ENCODE measurements at places on chromosomes 16 and 17. TPM values are rescaled to one million over a fixed set of nuclear protein-coding genes. Genes with fewer than 3 reads are reported as not detected.

DNA sequence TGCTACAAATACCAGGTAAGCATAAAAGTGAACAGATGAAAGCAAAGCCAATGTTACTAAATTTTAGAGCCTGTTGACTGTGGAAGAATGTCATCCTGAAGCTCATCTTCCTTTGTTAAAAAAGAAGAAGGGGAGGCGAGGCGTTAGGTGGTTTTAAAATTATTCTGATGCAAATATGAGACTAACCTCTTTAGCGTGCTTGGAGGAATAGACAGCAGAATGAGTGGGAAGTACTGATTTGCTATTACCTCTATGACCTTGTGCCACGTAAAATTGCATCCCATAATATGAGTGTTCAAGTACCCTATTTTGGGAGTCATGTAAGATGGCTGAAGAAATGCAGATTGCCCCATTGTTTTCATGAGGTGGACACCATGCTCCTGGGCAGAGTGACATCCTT, 95.7 kb downstream of the ELAC2 start:
- DNase-seq = no peak
- no peaks in the 10 kb centered on the region for H3K27me3 ChIP-seq
- no peak overlapping the region for H3K4me3 ChIP-seq
- no peak overlapping the region for H3K27ac ChIP-seq
- peaks cover 12% of the 10 kb centered on the region for H3K36me3 ChIP-seq
- peaks cover 1% of the 10 kb centered on the region for H3K4me1 ChIP-seq

Gene HCRT
- not detected for total RNA-seq

- DNase-seq = no peak
- H3K4me3 ChIP-seq = no peak overlapping the region
- H3K27me3 ChIP-seq = no peaks in the 10 kb centered on the region
- H3K36me3 ChIP-seq = no peaks in the 10 kb centered on the region
- no peaks in the 10 kb centered on the region for H3K4me1 ChIP-seq
Observed at GRCh38 chr17:66357037-66357436, 54.6 kb downstream of the PRKCA start.

GRCh38 chr16:56967733-56968132, 6.0 kb downstream of the CETP start:
- no peak overlapping the region for H3K4me3 ChIP-seq
- H3K4me1 ChIP-seq = no peaks in the 10 kb centered on the region
- no peaks in the 10 kb centered on the region for H3K36me3 ChIP-seq
- H3K27me3 ChIP-seq = no peaks in the 10 kb centered on the region

GRCh38 chr16:19542138-19542821, 13.2 kb upstream of the VPS35L start:
- DNase-seq = no peak
- H3K27ac ChIP-seq = no peak overlapping the region
- H3K36me3 ChIP-seq = peaks cover 37% of the 10 kb centered on the region
- no peaks in the 10 kb centered on the region for H3K4me1 ChIP-seq

DNA sequence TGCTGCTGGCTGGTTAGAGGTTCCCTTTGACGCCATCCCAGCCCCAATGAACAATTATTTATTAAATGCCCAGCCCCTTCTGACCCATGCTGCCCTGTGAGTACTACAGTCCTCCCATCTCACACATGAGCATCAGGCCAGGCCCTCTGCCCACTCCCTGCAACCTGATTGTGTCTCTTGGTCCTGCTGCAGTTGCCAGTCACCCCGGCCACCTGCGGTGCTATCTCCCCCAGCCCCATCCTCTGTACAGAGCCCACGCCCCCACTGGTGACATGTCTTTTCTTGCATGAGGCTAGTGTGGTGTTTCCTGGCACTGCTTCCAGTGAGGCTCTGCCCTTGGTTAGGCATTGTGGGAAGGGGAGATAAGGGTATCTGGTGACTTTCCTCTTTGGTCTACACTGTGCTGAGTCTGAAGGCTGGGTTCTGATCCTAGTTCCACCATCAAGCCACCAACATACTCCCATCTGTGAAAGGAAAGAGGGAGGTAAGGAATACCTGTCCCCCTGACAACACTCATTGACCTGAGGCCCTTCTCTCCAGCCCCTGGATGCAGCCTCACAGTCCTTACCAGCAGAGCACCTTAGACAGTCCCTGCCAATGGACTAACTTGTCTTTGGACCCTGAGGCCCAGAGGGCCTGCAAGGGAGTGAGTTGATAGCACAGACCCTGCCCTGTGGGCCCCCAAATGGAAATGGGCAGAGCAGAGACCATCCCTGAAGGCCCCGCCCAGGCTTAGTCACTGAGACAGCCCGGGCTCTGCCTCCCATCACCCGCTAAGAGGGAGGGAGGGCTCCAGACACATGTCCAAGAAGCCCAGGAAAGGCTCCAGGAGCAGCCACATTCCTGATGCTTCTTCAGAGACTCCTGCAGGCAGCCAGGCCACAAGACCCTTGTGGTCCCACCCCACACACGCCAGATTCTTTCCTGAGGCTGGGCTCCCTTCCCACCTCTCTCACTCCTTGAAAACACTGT, 11.3 kb downstream of the CX3CL1 start:
- peak overlapping the region; percentile 23 for H3K27ac ChIP-seq
- no peaks in the 10 kb centered on the region for H3K4me1 ChIP-seq
- DNase-seq = no peak
- no peaks in the 10 kb centered on the region for H3K27me3 ChIP-seq

DNA sequence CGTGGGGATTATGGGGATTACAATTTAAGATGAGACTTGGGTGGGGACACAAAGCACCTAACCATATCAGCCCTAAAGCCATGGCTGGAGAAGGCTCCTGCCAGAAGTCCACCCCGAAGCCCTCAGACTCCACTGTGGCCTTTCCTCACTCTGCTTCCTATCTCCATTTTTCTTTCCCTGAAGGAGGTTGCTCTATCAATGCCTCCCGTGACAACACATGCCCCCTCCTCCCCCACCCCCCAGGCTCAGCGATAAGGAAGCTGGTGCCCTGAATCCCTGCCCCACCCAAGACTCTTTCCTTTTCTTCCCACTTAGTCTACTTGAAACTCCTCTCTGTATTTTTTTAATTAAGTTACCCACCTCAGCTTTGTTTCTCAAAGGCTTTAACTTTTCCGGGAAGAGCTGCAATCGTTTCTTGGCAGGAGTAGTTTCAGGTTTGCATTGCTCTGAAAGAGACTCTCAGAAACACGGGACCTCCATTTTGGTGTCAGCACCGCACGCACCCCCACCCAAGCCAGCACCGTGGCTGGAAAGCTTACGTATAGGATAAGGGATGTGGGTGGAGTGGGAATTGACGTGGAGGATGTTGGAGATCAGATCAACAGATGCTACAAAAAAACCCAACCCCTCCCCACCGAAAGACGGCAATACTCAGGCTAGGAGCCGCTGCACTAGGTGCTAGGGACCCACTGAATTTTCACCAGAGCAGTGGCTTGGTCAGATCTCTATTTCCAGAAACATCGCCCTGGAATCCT, 15.2 kb upstream of the CA4 start:
- H3K4me1 ChIP-seq = peaks cover 33% of the 10 kb centered on the region
- peak overlapping the region; percentile 67 for H3K27ac ChIP-seq
- no peak for DNase-seq
- H3K27me3 ChIP-seq = peaks cover 12% of the 10 kb centered on the region
- H3K36me3 ChIP-seq = no peaks in the 10 kb centered on the region
- H3K4me3 ChIP-seq = peak overlapping the region; percentile 78

- no peak overlapping the region for H3K4me3 ChIP-seq
- peaks cover 7% of the 10 kb centered on the region for H3K36me3 ChIP-seq
- H3K27ac ChIP-seq = no peak overlapping the region
- H3K27me3 ChIP-seq = no peaks in the 10 kb centered on the region
- no peak for DNase-seq
- no peaks in the 10 kb centered on the region for H3K4me1 ChIP-seq
Observed at GRCh38 chr16:2451851-2452320, 8.0 kb upstream of the TEDC2 start.

DNA sequence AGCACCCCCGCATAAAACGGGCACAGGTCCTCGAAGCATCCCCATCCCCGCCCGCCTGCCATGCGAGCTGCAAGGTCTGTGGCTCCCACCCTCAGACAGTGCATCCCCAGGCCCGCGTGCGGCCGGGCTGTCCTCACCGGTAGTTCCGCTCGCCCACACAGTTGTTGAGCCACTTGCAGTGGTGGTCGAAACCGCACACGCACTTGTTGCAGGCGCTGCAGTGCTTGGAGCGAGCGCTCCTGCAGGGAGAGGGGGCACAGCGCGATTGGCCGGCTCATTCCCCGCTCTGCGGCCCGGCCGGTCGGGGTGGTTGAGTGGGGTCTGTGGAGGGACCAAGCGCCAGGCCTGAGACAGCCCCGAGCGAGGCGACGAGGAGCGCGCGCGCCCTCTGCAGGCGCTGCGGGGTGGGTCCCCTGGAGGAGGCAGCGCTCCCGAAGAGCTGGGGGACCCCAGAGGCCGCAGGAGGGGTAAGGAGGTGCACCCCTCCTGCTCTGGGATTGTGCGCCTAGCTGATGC, 6.0 kb upstream of the TPPP3 start:
- H3K36me3 ChIP-seq = no peaks in the 10 kb centered on the region
- no peaks in the 10 kb centered on the region for H3K27me3 ChIP-seq
- no peaks in the 10 kb centered on the region for H3K4me1 ChIP-seq

DNA sequence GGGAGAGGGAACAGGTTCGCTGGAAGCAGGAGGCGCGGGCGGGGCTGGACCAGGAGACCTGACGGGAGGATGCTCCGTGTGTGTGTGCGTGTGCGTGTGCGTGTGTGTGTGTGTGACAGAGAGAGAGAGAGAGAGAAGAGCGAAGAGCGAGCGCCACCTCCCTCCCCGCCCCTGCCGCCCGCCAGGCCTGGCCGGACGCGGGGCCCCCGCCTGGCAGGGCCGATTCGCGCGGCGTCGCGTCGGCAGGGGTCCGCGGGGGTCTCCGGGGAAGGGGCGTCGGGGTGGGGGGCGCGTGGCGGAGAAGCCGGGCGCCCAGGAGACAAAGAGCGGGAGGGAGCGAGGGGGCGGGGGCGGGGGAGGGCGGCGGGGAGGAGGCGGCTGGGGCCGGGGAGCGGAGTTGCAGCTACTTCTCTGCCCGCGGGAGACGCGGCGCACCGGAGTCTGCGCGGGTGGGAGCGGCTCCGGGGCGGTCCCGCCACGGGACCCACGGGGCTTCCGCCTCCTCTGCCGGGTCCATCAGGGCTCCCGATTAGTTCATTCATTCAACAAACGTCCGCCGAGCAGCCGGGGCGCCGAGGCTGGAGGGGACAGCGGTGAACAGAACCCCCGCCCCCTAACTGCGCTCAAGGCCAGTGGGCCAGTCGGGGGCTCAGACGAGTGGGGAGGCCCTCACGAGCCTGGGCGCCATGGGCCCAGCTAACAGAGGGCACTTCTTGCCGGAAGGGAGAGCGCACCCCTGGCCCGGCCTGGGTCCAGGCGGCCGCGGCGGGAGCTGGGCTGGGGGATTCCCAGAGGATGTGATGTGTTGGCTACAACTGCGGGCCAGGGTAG, at the start of gene SAMD14:
SAMD14 (minus strand) TSS at position 433 of the 831 bp plus-strand sequence. CDS start 5,201 bp downstream, outside the sequence.
- H3K4me1 ChIP-seq = no peaks in the 10 kb centered on the region
- H3K27me3 ChIP-seq = no peaks in the 10 kb centered on the region
- DNase-seq = no peak
- H3K27ac ChIP-seq = no peak within 1 kb of the TSS

DNA sequence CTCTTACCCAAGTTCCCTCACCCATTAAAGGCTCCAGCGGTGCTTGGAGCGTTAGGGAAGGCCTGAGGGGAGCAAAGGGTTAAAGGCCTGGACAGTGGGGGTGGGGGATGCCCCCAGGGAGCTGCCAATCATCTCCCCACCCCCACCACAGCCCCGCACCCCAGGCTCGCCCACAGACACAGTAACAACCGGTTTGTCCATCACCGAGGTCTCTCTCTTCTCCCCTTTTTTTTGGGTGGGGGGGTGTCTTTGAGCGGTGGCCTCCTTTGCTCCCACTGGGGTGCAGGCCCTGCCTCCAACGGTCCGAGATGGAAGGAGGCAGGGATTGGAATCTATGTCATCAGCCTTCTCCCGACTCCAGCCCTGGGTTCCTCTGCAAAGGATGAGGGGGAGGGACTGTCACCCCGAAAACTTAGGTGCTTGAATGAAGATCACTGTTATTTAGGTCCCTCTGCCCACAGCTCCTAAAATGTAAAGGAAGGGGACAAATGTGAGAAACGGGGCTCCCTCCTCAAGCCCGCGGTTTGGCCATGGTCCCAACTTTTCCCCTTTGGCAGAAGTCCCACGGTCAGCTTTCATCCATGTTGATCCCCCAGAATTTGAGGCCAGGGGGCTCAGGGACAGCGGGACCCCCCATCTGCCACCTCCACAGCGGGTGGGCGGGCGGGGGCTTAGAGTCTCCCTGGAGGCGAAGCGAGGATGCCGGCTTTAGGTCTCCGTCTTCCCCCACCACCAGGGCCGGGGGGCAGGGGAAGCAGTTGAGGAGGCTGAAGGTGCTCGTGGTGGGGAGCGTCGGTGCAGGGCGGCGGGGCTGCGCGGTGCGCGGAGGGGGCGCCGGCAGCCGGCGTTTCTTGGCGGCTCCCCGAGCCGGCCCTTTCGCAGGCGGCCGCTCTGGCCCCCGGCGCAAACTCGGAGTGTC, 1.7 kb downstream of the EPOP start:
- H3K4me3 ChIP-seq = peak overlapping the region; percentile 68
- no peaks in the 10 kb centered on the region for H3K36me3 ChIP-seq
- no peaks in the 10 kb centered on the region for H3K27me3 ChIP-seq
- no peaks in the 10 kb centered on the region for H3K4me1 ChIP-seq

Gene ZNF423
- total RNA-seq = 8.5 TPM

GRCh38 chr16:49789616-49790015, 66.3 kb downstream of the ZNF423 start:
- no peak overlapping the region for H3K27ac ChIP-seq
- H3K36me3 ChIP-seq = no peaks in the 10 kb centered on the region
- no peaks in the 10 kb centered on the region for H3K27me3 ChIP-seq
